ENCODE measurements at places on chromosomes 2 and 18.
A peak's percentile ranks its signal among the peaks of the same experiment; 100 is the strongest.

- no peaks in the 10 kb centered on the region for H3K36me3 ChIP-seq
- no peak overlapping the region for H3K27ac ChIP-seq
- no peaks in the 10 kb centered on the region for H3K27me3 ChIP-seq
- DNase-seq: no peak
- no peak overlapping the region for H3K4me3 ChIP-seq
- H3K4me1 ChIP-seq: peaks cover 27% of the 10 kb centered on the region
Observed at GRCh38 chr2:55107436-55107835, 57.2 kb upstream of the RTN4 start.

DNA sequence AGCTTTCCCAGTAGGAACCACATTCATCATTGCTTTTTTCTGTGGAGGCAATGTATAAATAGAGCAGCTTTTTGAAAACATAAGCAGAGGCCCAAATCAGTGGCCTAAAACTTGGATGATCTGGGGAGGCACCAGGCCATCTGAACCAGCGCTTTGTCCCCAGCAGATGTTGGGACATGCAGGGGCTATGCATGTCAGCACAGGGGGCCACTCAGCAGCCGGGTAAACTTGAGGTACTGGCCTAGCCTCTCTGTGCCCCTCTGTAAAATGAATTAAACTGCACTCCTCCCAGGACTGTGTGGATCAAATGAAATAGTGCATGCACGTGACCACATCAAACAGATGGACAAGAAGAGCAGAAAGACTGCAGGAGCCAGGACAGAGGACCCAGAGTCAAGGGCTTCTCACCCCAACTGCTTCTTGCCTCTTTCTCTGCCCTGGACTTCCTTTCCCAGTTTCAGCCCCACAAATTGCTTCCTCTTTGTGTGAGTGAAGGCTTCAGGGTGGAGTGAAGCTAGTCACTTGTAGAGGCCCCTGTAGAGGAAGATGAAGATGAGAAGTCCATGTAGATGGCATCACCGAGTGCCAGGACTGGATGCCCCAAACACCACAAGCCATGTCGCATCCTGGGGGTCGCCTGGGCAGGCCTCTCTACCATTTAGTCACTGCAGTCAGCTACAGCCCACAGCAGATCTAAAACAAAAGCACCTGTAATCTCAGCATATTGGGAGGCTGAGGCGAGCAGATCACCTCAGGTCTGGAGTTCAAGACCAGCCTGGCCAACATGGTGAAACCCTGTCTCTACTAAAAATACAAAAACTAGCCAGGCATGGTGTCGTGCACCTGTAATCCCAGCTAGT lies 53.2 kb downstream of the IMPA2 start:
- no peak for DNase-seq
- H3K4me1 ChIP-seq: peaks cover 3% of the 10 kb centered on the region
- H3K36me3 ChIP-seq: no peaks in the 10 kb centered on the region
- H3K27me3 ChIP-seq: peaks cover 3% of the 10 kb centered on the region
- H3K4me3 ChIP-seq: no peak overlapping the region

- no peak overlapping the region for H3K4me3 ChIP-seq
- H3K4me1 ChIP-seq: no peaks in the 10 kb centered on the region
- DNase-seq: no peak
- no peak overlapping the region for H3K27ac ChIP-seq
Observed at GRCh38 chr2:20450201-20450999, 3.5 kb downstream of the RHOB start.

DNA sequence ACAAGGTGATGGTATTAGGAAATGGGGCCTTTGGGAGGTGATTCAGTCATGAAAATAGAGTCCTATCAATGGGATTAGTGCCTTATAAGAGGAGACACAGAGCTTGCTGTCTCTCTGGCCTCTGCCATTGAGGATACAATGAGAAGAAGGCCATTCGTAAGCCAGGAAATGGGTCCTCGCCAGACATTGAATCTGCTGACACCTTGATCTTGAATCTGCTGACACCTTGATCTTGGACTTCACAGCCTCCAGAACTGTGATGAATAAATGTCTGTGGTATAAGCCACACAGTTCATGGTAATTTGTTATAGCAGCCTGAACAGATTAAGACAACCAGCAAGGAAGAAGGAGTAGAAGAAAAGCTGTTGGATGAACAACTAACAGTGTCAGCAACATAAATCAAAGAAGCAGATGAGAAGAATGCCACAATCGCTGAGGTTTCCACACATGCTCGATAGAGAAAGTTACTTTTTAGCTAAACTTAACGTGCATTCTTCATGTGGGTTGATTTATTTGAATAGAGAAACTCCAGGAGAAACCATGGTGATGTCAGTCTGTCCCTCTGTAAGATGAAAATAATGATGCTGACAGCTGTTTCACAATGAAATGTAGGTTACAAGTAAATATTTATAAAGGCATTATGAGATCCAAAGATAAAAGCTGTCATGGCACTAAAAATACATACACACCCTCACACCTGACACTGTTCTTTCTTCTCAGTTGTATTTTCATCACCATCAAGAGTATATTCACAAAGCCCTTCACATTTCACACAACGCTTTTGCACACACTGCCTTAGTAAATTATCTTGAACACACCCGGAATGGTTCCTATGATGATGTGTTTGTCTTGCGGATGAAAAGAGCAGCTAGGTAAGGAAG lies 153.7 kb upstream of the NCK2 start:
- no peaks in the 10 kb centered on the region for H3K27me3 ChIP-seq
- H3K4me1 ChIP-seq: no peaks in the 10 kb centered on the region
- no peak overlapping the region for H3K27ac ChIP-seq
- H3K36me3 ChIP-seq: no peaks in the 10 kb centered on the region
- H3K4me3 ChIP-seq: no peak overlapping the region

- no peaks in the 10 kb centered on the region for H3K36me3 ChIP-seq
- H3K27ac ChIP-seq: no peak overlapping the region
- H3K4me1 ChIP-seq: no peaks in the 10 kb centered on the region
- no peak for DNase-seq
Observed at GRCh38 chr2:23231865-23232264, 153.1 kb upstream of the KLHL29 start.

DNA sequence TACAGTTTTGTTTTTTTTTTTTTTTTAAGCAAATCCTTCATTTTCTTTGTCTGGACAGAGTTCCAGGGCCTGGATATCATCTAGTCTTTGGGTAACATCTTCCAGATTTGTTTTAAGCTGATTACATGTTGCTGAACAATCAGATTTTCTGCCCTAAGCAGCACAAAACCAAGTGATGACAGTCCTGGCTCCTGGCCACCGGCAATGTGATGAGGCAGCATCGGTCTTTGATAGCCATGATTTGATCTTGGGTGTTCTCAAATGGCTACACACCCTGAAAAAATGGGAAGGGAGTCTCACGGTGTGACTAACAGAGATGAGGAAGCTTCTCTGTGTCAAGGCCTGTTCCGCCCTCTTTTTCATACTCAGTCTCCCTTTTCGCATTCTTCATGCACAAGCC lies 708.6 kb upstream of the ZEB2 start:
- DNase-seq: no peak
- no peaks in the 10 kb centered on the region for H3K36me3 ChIP-seq
- no peaks in the 10 kb centered on the region for H3K27me3 ChIP-seq
- H3K27ac ChIP-seq: no peak overlapping the region
- H3K4me1 ChIP-seq: no peaks in the 10 kb centered on the region

GRCh38 chr2:63876311-63876710 lies 34.6 kb downstream of the UGP2 start:
- H3K4me1 ChIP-seq: peaks cover 18% of the 10 kb centered on the region
- no peak for DNase-seq

- H3K4me3 ChIP-seq: no peak overlapping the region
- no peaks in the 10 kb centered on the region for H3K36me3 ChIP-seq
- no peak overlapping the region for H3K27ac ChIP-seq
- no peaks in the 10 kb centered on the region for H3K4me1 ChIP-seq
- no peak for DNase-seq
- H3K27me3 ChIP-seq: peaks cover 35% of the 10 kb centered on the region
Observed at GRCh38 chr2:235553696-235554100, 59.9 kb downstream of the AGAP1 start.

GRCh38 chr2:219537657-219538488 lies 5.7 kb downstream of the CHPF start:
- H3K36me3 ChIP-seq: peaks cover 21% of the 10 kb centered on the region
- H3K4me1 ChIP-seq: peaks cover 19% of the 10 kb centered on the region
- H3K27me3 ChIP-seq: no peaks in the 10 kb centered on the region
- no peak overlapping the region for H3K4me3 ChIP-seq

DNA sequence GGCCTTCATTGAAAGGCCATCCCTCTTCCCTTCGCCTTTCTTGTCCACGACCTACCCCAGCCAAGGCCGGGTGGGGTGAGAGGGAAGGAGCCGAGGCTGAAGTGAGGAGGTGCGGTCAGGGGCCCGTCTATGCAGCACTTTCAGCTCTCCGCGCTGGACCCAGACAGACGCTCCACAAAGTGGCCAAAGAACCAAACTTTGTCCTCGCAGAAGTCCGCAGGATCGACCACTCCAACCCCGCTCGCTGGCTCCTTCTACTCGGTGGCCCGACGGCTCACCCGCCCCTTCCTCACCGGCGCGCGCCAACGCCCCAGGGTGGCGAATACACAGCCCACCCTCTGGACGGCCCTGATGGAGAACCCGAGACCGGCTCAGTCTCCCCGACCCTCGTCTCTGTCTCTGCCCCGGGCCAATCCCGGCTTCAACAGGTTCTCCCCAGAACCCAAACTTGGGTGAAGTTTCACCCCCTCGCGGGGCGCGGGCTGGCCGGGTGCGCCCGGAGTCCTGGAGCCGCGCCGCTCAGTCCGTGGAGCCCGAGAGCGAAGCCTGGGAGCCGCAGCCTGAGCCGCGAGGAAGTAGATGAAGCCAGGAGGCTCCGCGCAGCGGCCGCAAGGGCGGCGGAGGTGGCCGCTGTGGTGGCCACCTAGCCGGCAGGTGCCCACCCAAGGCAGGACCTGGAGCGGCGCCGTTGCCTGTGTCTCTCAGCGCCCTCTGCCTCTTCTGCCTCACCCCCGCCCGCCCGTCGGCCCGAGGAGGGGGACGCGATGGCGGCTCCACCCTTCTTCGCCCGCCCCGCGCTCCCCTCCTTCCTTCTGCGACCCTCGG lies 26.7 kb upstream of the ALPP start:
- H3K27me3 ChIP-seq: no peaks in the 10 kb centered on the region
- no peak for DNase-seq
- no peaks in the 10 kb centered on the region for H3K4me1 ChIP-seq
- no peak overlapping the region for H3K4me3 ChIP-seq

GRCh38 chr2:137828624-137829023 lies 135.6 kb upstream of the HNMT start:
- no peak overlapping the region for H3K27ac ChIP-seq
- no peaks in the 10 kb centered on the region for H3K27me3 ChIP-seq
- no peak overlapping the region for H3K4me3 ChIP-seq
- DNase-seq: no peak

DNA sequence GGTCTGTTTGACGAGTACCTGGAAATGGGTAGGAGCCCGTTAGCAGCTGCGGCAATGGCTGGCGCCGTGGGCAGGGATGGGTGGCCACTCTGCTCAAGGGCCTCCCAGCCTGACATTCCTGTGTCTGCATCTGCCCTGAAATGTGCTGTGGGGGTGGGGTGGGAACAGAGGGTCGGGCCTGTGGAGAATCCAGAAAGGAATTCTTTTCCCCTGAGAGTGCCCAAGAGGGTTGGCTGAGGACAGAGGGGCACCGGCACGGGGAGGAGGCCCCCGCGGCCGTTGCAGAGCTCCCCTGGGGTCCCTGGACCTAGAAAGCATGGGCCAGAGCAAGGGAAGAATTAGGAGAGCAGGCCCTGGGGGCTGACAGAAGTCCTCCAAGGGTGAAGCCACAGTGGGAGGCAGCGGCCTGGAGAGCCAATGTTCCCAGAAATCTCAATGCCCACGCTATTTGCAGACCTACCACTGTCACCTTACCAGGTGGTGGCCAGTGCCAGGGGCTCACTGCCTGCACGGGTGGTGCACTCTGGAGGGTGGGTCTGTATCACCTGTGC lies 27.8 kb downstream of the ANO7 start:
- H3K4me3 ChIP-seq: no peak overlapping the region
- H3K27ac ChIP-seq: no peak overlapping the region
- H3K27me3 ChIP-seq: no peaks in the 10 kb centered on the region
- no peaks in the 10 kb centered on the region for H3K4me1 ChIP-seq

DNA sequence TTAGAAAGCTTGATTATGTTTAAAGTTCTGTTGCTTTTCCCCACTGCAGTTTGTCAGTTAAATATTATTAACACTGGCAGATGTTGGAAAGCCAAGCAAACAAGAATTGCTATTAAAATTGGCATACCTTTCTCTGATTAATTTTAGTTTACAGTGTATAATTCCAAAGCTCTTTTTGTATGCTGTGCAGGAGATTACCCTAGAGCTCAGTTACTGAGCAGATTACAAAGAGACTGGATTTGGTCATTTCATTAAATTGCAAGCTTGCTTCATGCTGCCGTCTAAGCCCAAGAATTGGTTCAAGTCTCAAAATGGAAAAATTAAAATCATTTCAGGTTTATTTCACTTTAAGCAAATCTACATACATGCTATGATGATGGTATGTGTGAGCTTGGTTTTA lies 2.3 kb downstream of the ASAP2 start:
- peaks cover 6% of the 10 kb centered on the region for H3K36me3 ChIP-seq
- H3K27me3 ChIP-seq: no peaks in the 10 kb centered on the region
- H3K4me3 ChIP-seq: 0 out of 2 replicates have a peak overlapping the region, but pooled peaks have one; percentile 1

DNA sequence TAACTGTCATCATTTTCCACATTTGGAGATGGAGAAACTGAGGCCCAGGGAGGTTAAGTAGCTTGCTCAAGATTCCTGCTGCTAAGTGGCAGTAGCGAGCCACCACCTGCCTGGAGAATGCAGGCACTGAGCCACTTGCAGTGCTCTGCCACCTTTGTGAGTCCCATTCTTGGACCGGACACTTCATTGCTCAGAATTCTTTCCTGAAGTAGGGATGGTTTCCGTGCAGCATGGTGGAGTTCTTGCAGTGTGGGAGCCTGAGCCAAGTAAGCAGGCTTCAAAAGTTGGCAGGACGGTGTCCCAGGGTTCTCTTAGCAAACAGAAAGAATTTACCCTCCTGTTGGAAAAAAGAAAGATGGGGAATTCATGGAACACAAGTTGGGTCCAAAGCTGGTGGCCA lies 115.0 kb upstream of the MMADHC start:
- H3K27me3 ChIP-seq: no peaks in the 10 kb centered on the region
- H3K27ac ChIP-seq: no peak overlapping the region
- DNase-seq: no peak
- H3K4me3 ChIP-seq: no peak overlapping the region
- H3K36me3 ChIP-seq: no peaks in the 10 kb centered on the region

DNA sequence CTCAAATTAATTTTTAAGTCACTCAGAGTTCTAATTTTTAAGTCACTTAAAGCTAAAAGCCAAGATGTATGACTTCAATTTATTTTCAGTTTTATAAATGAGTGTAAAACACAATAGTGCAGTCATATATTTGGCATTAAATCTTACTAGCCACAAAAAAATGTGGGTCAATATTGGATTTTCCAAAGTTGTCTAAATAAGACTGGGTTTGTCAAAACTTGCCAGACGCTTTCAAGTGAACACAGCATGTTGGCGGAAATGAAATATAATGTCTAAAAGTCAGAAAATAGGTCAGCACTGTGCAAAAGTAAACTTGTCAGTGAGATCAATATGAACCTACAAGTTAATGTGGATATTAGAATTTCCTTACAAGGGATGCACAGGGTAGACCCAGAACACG lies 128.9 kb downstream of the FIGN start:
- H3K4me1 ChIP-seq: no peaks in the 10 kb centered on the region
- no peak overlapping the region for H3K27ac ChIP-seq
- no peaks in the 10 kb centered on the region for H3K27me3 ChIP-seq
- no peaks in the 10 kb centered on the region for H3K36me3 ChIP-seq
- no peak overlapping the region for H3K4me3 ChIP-seq

- DNase-seq: no peak
- H3K4me1 ChIP-seq: no peaks in the 10 kb centered on the region
- peaks cover 2% of the 10 kb centered on the region for H3K27me3 ChIP-seq
- no peaks in the 10 kb centered on the region for H3K36me3 ChIP-seq
- H3K4me3 ChIP-seq: no peak overlapping the region
- H3K27ac ChIP-seq: no peak overlapping the region
Observed at GRCh38 chr2:119544939-119545475, 758 bp downstream of the CFAP221 start.

GRCh38 chr2:238497610-238498005 lies 70.9 kb downstream of the ASB1 start:
- no peak overlapping the region for H3K4me3 ChIP-seq
- H3K36me3 ChIP-seq: no peaks in the 10 kb centered on the region
- H3K4me1 ChIP-seq: no peaks in the 10 kb centered on the region
